ENCODE measurements at places on chromosomes 4 and X.
A peak's percentile ranks its signal among the peaks of the same experiment; 100 is the strongest.

DNA sequence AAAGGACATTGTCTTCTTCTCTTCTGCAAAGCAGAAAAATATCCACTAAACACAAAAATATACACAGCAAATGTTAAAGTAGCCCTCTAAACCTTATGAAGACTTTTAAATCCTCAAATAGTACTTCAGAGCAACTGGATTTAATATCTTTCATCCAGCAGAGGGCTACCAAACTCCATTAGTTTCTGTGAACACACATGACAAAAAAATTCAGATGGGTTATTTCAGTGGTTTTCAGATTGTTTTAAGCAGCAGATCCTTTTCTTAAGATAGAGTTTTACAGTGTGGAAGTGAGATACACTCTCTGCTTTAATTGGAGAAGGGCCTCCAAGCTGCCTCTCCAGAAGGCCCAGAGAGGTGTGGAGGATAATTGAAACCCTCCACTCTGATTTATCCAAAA is 56.7 kb downstream of the ANK2 start:
- DNase-seq: no peak

DNA sequence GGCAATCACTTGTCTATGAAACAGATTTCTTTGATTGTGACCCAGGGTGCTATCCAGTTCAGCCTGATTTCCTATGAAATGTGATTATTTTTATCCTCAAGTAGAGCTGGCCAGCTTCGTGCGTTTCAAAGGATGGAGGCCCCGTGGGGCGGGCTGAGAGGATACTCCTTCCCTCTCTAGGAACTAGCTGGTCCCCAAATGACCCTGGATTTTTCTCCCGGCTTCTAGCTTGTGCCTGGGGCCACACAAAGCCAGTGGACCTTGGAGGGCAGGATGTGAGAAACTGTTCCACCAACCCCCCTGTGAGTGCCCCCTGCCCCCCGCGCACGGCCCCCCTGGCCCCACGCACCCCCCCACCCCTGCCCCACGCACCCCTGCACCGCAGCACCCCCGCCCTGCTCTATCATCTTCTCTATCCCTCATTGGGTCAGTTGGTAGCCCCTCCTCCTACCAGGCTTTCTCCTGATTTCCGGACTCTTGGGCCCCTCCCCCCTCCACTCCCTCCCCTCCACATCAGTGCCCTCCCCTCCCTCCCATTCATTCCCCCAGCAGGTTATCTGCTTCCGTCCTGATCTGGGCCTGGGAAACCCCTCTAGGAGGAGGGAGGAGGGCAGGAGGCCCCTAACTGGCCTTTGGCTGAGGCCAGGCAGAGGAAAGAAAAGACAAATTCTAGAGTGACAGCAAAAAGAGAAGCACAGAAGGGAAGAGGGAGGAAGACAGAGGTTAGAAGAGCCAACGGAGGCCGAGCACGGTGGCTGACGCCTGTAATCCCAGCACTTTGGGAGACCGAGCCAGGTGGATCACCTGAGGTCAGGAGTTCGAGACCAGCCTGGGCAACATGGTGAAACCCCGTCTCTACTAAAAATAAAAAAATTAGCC is 3.3 kb downstream of the XPNPEP2 start:
- DNase-seq: no peak

DNA sequence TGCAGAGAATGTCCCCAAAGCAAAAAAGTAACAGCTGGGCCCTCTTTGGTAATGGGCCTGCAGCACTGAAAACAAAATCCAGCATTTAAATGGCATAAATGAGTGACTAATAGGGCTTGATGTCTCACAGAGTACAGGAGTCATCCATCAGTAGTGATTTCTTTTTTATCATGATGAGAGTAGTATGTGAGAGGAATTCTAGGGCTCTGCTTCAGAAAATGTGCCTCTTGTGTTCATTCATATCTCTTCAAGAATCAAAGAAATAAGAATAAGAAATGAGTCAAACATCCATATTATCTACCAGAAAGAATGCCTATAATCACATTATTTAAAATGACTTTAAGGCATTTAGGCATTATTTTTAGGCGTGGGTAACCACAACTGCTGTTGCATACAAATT is 792.9 kb upstream of the HTR2C start:
- DNase-seq: no peak

GRCh38 chr4:10738826-10739489 is 54.4 kb upstream of the CLNK start:
- no peak for DNase-seq

DNA sequence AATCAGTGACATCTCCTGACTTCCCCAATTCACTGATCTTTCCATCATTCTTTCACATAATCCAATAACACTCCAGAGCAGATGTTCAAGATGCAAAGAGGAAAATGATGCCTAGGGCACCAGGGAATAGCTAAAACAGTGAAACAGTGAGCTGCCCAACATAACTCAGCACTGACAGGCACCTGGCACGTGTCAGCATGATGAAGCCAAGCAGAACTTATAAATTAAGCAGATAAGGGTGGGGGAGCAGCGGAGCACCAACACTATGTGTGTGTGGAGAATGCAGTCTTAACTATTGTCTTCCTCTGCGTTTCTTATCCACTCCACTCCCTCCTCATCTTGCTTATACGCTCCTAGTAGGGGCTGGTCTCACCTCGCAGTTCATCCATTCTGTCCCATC is 89.4 kb downstream of the AMMECR1 start:
- no peak for DNase-seq

DNA sequence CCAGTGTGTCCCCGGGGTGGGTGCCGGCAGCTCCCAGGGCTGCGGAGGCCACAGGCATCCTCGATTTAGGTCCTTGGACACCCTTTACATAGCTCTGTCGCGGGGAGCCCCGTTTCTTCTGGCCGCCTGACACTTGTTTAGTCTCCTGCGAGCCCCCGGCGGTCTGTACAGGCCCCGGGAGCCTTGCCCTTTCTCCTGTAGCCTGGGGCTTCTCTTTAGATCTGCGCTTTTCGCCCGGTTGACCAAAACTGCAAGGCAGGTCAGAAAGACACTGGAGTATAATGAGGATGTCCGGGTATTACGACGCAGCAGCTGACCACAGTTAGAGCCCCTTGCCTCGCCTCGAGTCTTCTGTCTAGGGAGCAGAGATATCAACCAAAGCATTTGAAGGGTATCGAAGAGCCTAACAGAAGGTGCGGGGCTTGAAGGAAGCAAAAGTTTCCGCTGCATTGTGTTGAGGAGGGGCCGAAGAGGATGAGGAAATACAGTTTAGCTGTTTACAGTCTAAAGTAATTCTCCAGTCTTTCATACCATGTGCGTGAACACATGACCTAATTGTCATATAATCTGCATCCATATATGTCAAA is 479 bp downstream of the BRCC3 start:
- no peak for DNase-seq

- no peak for DNase-seq
Measured at GRCh38 chrX:386239-386767, 404 bp downstream of the PPP2R3B start.

GRCh38 chrX:27380163-27380845 is 82.8 kb downstream of the PPP4R3C start:
- DNase-seq: no peak

DNA sequence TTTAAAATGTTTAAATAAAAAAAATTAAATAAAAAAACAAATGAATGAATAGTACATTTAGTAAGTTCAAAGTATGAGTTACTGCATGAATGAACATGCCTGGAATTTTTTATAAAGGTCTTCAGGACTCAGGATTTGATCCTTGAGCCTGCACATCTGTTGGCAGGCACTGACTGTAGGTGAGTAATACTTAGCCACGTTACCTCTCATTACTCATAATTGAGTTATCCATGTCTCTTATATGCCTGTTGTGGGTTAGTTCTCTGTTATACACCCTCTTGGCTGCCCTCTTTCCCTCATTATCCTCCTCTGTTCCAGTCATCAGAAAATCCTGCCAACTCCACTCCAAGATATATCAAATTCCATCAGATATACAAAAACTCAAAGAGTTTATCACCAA is 276.0 kb downstream of the FBXW7 start:
- DNase-seq: no peak

- DNase-seq: no peak
Measured at GRCh38 chrX:69507500-69507789, 3.3 kb downstream of the NALF2 start.

DNA sequence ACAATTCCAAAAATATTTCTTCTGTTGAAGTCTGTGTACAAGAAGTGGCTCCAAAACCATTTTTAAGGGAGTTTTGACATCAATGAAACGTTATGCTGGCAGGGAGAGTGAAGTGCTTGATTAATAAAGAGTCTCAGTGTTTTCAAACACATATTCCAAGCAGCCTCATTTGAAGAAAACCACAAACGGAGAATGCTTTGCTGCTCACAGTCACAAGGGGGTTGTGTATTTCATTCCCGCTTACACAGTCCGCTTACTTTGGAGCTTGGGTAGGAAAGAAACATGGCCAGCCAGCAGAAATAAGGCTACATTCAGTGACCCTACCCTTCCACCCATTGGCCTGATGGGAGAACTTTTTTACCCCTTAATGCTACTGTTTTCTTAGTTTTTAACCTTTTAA is 586.2 kb downstream of the RAB28 start:
- DNase-seq: no peak

DNA sequence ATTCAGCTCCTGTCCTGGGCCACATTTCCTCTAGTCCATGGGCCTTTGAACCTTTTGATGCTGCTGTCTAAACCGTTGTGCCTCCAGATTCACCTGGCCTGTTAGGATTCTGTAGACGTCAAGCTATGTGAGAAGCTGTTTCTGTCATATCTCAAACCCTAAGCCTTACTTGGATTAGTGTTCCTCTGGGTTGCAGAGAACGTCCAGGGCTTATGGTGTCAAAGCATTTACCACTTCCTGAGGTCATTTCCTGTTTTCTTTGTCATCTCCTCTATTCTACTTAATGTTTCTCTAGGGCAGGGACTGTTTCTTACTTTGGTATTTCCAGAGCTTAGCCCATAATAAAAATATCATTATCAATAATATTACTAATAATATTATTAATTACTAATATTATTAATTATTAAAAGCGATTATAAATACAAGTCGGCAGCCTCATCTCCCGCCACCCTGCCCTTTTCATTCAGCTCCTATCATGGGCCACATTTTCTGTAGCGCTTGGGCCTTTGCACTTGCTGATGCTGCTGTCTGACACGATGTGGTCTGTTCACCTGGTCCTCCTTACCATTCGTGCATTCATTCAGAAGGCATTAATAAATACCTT is 19.1 kb downstream of the PRIMPOL start:
- no peak for DNase-seq

DNA sequence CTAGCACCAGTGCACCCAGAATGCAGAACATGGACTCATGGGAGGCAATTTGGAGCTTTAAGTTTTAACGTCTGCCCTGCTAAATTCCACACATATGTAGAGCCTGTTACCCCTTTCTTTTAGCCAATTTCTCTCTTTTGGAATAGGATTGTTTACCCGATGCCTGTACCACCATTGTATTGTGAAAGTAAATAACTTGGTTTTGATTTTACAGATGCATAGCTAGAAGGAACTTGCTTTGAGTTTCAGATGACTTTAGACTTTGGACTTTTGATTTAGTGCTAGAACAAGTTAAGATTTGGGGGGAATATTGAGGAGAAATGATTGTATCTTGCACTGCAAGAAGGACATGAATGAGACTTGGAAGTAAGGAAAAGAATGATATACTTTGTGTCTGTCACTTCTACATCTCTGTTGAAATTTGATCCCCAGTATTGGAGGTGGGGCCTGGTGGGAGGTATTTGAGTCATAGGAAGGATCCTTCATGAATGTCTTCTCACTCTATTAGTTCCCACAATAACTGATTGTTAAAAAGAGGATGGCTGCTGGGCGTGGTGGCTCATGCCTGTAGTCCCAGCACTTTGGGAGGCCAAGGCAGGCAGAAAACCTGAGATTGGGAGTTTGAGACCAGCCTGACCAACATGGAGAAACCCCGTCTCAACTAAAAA is 794.8 kb upstream of the LCORL start:
- no peak for DNase-seq

GRCh38 chr4:7478665-7479064 is 43.9 kb upstream of the PSAPL1 start:
- no peak for DNase-seq

DNA sequence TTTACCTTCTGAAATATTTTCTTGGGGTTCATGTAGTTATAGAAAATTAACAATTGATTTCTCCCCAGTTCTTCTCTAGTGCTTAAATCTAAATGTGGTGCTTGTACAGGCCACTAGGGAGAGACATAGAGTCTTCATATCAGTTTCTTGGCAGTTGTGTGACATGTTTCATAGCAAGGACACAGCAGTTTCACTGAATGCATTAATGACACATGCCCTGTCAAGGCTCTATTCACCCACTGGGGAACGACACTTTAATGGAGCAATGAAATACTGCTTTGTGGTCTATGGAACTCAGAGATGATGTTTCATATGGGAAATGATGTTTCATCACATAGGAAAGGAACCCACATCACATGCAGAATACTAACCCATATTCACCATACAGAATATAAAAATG is 2.8 kb downstream of the VEGFC start:
- DNase-seq: no peak

- no peak for DNase-seq
Measured at GRCh38 chr4:7658341-7659204, 223.8 kb upstream of the PSAPL1 start.

DNA sequence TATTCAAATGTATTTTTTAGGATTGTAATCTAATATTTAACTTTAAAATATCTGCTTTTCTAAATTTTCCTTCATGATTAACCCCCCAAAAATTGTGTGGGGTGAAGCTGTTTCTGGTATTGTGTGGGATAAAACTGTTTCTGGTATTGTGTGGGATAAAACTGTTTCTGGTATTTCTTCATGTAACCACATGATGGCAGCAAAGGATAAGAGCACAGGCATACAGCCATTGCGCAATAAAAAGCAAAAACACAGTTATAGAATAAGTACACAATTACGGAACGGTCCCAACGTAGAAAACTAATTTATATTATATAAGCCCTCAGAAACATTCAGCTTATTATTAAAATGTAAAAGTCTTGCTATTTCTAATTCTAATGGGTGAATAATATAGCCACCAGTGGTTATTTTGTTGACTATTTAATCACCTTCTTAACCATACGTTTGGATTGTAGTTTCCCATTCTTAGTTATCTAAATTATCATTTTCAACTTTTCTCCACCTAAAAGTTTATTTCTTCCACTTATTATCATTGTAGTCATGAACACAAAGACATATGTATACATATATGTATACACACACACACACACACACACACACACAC is 333.9 kb upstream of the FSTL5 start:
- no peak for DNase-seq

DNA sequence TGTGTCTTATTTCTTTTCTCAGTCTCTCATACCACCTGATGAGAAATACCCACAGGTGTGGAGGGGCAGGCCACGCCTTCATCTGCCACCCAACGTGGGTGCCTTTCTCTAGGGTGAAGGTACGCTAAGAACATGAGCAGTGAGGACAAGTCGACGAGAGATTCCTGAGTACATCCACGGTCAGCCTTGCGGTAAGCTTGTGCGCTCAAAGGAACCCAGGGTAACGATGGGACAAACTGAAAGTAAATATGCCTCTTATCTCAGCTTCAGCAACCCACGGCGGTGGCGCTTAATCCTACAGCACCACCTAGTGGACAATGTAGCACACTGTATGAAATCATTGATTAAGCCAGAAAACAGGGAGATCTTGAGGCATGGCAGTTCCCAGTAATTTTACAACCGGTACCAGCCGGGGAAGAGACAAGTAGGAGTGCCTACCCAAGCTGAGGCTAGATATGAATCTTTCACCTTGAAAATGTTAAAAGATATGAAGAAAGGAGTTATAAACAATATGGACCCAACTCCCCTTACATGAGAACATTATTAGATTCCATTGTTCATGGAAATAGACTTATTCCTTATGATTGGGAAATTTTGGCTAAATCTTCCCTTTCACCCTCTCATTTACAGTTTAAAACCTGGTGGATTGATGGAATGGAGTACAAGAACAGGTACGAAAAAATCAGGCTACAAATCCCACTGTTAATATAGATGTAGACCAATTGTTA is 63.0 kb downstream of the ZNF732 start:
- peak; percentile 39 for DNase-seq

Data from stimulated activated CD8-positive, alpha-beta memory T cell treated with anti-CD3 and anti-CD28 coated beads, Interleukin-2, amount 100 ng/mL, for 48 hours (primary cell).